ENCODE measurements at places on chromosomes 4 and X. TPM values are rescaled to one million over a fixed set of nuclear protein-coding genes. Genes with fewer than 3 reads are reported as not detected.

Gene ZNF711
- 0.78 TPM for total RNA-seq

Gene MMRN1
- total RNA-seq = not detected

Gene CACNA1F
- total RNA-seq = not detected

Gene ARAF
- total RNA-seq = 45.2 TPM

Gene INTS12
- 13.3 TPM for total RNA-seq

Gene DMRTC1B
- total RNA-seq = not detected

Gene HOPX
- total RNA-seq = not detected

Gene USP9X
- total RNA-seq = 29.2 TPM

Gene ARHGEF38
- total RNA-seq = not detected

Gene ARFIP1
- 16.3 TPM for total RNA-seq

Gene S100G
- total RNA-seq = not detected

All from A549 treated with CORT108297 at 1 μM for 4 hours (cell line).